ENCODE measurements at places on chromosomes 3 and 15. TPM values are rescaled to one million over a fixed set of nuclear protein-coding genes. Genes with fewer than 3 reads are reported as not detected.

DNA sequence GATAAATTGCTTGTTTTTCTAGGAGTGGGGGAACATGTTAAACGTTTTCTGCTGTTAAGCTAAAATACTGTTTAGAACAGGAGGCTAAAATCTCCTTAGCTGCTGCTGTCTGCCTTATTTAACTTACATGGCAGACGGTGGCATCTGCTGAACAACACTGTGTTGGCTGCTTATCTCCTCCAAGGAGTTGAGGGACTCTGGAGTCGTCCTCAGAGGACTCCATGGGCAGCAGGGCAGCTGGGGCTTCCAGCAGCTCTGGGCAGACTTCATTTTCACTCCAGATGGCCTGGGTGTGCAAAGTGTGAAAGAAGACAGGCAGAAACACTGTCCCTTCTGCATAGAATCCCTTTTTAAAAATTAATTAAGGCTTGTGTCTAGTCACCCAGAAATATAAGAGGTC is 52.9 kb upstream of the NUDT16 start:
- DNase-seq: no peak

IMPDH2 gene
- 110 TPM for total RNA-seq

KLHL40 gene
- not detected for total RNA-seq

ERICH6 gene
- total RNA-seq: 0.39 TPM

PCSK6 gene
- 1.4 TPM for total RNA-seq

LRRC15 gene
- not detected for total RNA-seq

- DNase-seq: no peak
Measured at GRCh38 chr15:65907661-65908060, 38.4 kb downstream of the RAB11A start.

CXCR6 gene
- total RNA-seq: 14.7 TPM

- DNase-seq: no peak
Measured at GRCh38 chr15:72227192-72227586, 3.8 kb downstream of the PKM start.

DNAH12 gene
- 0.12 TPM for total RNA-seq
